CD4-positive, CD25-positive, alpha-beta regulatory T cell (primary cell): ENCODE measurements at places on chromosomes 1 and 21. TPM values are rescaled to one million over a fixed set of nuclear protein-coding genes. Genes with fewer than 3 reads are reported as not detected.

TMEM79 gene
- 5.1 TPM for total RNA-seq

S100PBP gene
- 55.1 TPM for total RNA-seq

AVPR1B gene
- not detected for total RNA-seq

PDE9A gene
- total RNA-seq, result 7.3 TPM
